ENCODE measurements at places on chromosomes 7 and 10.
A peak's percentile ranks its signal among the peaks of the same experiment; 100 is the strongest.

DNA sequence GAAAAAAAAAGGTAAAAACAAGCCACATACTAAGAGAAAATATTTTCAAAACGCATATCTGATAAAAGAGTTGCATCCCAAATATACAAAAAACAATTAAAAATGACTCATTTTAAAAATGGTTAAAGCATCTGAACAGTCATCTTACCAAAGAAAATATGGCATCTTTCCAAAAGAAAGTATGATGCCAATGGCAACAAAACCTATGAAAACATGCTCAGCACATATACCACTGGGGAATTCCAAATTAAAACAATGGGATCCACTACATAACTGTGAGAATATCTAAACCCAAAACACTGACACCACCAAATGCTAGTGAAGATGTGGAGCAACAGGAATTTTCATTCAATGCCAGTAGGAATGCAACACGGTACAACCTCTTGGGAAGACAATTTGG, 39.3 kb downstream of the VSTM2A start:
- no peak for DNase-seq

DNA sequence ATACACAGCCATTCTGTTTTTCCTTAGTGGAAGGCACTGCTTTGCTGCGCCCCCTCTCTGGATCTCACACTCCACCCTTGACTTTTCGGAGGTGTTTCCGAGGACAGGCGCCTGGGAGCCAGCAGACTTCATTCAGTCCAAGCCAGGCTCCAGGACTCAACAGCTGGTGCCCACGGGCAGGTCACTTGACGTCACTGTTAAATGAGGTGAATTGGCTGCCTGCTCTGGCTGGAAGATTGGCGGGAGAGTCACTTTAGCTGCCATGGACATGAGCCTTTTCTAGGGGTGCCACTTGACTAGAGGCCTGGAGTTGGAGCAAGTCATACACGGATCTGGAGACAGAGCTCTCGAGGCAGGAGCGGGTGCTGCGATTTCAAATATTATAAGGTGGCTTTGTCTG, 3.2 kb downstream of the HTRA1 start:
- no peak for DNase-seq

DNA sequence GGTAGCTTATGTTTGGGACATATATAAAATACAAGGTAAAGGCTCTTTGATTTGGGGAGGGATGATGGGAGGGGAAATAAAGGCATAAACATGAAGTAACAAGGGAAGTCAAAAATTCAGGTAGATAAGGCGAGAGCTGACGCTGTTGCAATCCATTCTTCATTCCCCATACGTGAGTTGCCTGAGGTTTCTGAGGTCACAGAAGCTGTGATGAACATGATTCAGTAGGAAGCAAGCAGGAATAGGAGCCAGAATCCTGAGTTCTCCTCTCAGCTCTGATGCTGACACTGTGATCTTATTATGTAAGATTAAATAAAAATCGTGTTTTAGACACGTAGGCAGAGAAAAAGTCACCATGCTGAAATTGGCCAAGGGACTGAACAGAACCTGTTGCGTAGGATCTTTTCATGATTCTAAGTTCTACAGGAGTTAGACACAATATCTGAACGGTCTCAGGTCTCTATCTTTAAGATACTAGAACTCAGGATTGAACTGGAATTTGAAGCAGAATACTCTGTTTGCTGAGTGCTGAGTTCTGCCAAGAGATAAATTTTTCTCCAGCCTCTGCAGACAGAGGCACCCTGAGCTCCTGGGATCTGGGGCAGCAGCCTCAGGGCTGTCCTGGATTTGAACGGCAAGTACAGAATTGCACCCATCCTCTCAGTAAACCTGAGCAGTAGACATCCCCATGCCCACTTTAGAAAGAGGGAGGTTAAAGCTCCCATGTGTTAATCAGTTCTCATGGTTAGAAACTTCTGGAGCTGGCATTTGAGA, 21.0 kb downstream of the KLF6 start:
- DNase-seq, result no peak

- DNase-seq, result no peak
These were observed 45.1 kb upstream of the GSAP start for GRCh38 chr7:77461246-77461645.

- DNase-seq, result no peak
These were observed 103.0 kb upstream of the LRRTM3 start for GRCh38 chr10:66822801-66823200.

DNA sequence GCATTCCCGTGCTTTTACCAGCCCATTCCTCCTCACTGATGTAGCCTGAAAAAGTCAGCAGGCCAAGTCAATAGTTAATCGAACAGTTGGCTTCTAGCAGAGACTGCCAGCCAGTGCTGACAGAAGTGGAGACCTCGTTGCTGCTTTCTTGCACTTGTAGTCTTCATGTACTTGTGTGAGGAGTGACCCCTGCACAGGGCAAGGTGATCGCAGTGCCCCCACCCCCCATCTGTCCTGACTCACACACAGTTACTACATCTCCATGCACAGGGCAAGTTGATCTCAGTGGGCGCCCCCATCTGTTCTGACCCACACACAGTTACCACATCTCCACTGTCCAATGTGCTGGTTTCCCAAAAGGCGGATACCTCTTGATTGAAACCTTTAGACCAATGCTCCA, 34.2 kb downstream of the C10orf71 start:
- DNase-seq, result no peak

- DNase-seq, result no peak
These were observed 222.2 kb upstream of the TEX47 start for GRCh38 chr7:89017695-89018094.

- peak; percentile 33 for DNase-seq
These were observed 25.1 kb downstream of the PARD3 start for GRCh38 chr10:34789966-34790506.

DNA sequence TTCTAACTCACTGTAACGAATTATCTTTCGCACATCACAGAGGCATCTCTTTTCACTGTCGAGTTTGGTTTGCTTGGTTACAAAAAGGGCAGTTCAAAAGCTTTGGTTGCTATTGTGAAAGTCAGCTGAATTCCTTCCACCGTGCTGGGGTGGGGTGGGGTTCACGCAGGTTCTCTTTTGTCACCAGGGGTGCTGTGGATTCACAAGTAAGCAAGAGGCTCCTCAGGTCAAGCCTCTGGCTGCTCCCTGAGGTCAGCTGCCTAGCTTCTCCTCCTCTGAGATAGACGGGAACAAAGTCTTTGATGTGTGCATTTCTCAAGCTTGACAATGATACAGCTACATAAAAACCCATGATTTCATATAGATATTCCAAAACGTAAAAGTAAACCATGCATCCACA, 47.7 kb downstream of the EGFR start:
- DNase-seq, result peak; percentile 28

- no peak for DNase-seq
These were observed 28.5 kb downstream of the FOXL3 start for GRCh38 chr7:318476-318875.

- DNase-seq, result no peak
These were observed 4.5 kb upstream of the COPG2 start for GRCh38 chr7:130673066-130673465.

- no peak for DNase-seq
These were observed 27.0 kb downstream of the SND1 start for GRCh38 chr7:127678947-127679346.

GRCh38 chr10:31656851-31657433, 271.7 kb downstream of the ARHGAP12 start:
- DNase-seq, result no peak

- DNase-seq, result no peak
These were observed at the start of gene VAX1 for GRCh38 chr10:117137911-117138642. Gene VAX1 (minus strand): TSS chr10:117138270. CDS start chr10:117138056, 214 bp downstream.

GRCh38 chr7:100509231-100509630, 25.5 kb downstream of the NYAP1 start:
- DNase-seq, result no peak

GRCh38 chr10:11162828-11163599, 145.3 kb downstream of the CELF2 start:
- peak; percentile 96 for DNase-seq

GRCh38 chr7:151717415-151717814, 159.5 kb downstream of the PRKAG2 start:
- DNase-seq, result no peak

DNA sequence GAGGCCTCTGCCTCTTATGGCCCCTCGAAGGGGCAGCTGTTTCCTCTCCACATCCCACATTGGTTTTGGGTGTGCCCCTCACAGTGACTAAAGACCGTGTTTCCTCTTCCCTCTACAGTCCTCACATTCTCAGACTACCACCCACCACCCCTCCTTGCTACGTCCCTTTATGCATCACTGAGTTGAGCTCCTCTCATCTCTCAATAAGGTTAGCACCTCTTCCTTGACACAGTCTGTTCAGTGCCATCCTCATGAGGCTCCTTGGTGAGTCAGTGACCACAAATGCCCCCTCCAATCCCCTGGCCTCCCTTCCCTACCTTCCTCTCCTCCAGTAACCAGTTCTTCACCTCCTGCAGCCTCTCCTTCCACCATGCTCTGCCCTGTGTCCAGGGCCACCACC, 239.1 kb upstream of the MYO3A start:
- no peak for DNase-seq

DNA sequence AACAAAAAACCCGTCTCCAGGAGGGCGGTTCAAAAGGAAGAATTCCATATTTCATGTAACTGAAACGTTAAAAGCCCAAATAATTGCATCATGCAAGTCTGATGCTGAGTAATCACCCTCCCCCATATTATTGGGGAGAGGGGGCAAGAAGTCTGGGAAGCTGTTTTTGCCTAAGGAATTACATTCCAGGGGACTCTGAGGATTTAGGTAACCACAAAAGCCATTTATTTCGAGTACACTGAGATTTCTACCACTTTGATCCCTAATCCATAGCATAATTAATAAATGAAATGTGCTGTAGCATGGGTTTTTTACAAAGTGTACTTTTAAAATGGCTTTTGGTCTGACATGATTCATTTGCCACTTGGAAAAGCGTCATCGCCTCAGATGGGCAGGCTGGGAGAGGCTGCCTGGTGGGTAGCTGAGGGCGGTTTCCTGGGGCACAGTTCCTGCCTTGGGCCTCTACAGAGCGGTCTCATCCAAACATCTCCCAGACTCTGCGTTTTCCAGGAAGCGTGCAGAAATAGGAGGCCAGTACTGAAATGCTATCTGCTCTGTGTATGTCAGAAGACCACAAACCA, 106.5 kb downstream of the TCF7L2 start:
- no peak for DNase-seq

DNA sequence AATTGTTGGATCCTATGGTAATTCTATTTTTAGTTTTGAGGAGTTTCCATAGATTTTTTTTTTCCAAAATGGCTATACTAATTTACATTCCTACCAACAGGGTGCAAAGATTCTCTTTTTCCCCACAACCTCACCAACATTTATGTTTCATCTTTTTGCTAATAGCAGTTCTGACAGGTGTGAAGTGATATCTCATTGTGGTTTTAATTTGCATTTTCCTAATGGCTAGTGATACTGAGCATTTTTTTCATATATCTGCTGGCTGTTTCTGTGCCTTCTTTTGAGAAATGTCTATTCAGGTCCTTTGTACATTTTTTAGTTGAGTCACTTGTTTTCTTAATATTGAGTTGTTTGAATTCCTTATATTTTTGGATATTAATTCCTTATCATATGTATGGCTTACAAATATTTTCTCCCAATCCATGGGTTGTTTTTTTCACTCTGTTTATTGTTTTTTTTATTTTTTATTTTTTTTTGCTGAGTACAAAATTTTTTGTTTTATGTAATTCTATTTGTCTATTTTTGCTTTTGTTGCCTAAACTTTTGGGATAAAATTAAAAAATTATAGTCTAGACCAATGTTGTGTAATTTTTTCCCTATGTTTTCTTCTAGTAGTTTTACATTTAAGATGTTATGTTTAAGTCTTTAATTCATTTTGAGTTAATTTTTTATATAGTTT, 205.9 kb upstream of the ADCY1 start:
- no peak for DNase-seq

DNA sequence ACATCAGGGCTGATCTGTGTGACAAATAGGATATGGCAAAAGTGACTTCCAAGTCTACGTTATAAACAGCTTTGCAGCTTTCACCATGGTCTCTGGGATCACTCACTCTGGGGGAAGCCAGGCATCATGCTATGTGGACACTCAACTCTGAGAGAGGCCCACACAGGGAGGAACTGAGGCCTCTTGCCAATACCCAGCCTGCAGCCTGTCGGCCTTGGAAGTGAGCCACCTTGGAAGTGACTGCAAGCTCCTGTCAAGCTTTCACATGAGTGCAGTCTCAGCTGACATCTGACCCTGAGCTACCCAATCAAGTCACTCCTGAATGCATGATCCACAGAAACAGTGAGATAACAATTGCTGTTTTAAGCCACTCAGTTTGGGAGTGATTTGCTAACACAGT, 56.5 kb downstream of the MMRN2 start:
- no peak for DNase-seq

DNA sequence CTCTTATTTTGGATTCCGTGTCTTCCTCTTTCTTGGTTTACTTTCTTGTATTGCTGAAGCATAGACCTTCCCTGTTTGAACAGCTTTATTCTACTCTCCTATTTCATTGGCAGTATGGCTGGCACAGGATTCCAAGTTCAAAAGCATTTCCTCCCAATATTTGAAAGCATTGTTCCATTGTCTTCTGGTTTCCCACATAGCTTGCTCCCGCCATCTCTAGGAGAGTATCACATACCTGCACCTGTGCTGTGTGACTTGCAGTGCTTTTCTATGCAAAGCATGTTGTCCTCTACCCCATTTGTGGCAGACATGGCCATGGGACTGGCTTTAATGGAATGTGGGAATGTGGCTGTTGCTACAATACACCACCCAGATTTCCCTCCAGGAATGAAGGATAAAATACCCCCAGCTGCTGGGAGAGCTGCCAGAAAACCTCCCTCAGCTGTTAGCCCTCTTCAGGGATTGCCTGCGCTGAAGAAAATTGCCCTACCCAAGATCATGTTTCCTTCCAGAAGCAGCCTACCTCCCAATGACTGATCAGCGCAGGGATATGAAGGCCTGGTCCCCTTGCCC, 6.9 kb upstream of the MYOF start:
- no peak for DNase-seq

GRCh38 chr10:10849306-10849705, 168.4 kb upstream of the CELF2 start:
- no peak for DNase-seq
